Fibroblast of villous mesenchyme (primary cell): ENCODE measurements at places on chromosomes 6 and 20. TPM values are rescaled to one million over a fixed set of nuclear protein-coding genes. Genes with fewer than 3 reads are reported as not detected.

Gene TGM2
- 1,041 and 2,020 TPM in 2 replicates for total RNA-seq

Gene HNF4A
- total RNA-seq, result not detected in 2 replicates

Gene TMEM181
- total RNA-seq, result 35.1 and 58.3 TPM in 2 replicates

Gene HAO1
- total RNA-seq, result not detected in 2 replicates

Gene SPAG4
- total RNA-seq, result 5.6 and 8.1 TPM in 2 replicates

- peak; percentile 73 for DNase-seq
These were observed 558 bp downstream of the XKR7 start for GRCh38 chr20:31968291-31969126.

- DNase-seq, result no peak
These were observed 131.9 kb upstream of the SYNDIG1 start for GRCh38 chr20:24337551-24337950.

- no peak for DNase-seq
These were observed 156.9 kb upstream of the BEND3 start for GRCh38 chr6:107272246-107272645.

DNA sequence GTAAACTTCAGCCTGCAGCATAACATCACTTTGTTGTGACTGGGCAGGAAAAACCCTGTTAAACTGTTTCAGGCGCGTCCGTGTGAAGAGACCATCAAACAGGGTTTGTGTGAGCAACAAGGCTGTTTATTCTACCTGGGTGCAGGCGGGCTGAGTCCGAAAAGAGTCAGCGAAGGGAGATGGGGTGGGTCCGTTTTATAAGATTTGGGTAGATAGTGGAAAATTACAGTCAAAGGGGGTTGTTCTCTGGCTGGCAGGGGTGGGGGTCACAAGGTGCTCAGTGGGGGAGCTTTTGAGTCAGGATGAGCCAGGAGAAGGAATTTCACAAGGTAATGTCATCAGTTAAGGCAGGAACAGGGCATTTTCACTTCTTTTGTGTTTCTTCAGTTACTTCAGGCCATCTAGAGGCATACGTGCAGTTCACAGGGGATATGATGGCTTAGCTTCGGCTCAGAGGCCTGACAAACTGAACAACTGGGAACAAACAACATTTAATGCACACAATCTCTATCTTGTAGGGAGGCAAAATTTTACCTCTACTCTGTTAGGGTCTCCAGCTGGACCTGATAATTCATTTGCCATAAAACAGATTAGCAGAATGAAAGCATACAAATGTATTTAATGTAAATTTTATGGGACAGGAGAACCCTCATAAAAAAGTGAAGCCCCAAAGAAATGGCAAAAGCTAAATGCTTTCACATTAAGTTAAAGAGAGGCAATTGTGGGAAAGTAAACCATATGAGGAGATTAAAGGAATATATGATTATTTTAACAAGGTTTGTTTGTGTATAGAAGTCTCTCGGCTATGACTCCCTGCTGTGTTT, 58.3 kb upstream of the HFE start:
- no peak for DNase-seq

- no peak for DNase-seq
These were observed 27.7 kb downstream of the EDN3 start for GRCh38 chr20:59328071-59328470.

- DNase-seq, result peak; percentile 16
These were observed 85.5 kb upstream of the PMEPA1 start for GRCh38 chr20:57795342-57795697.

- DNase-seq, result no peak
These were observed 18.4 kb downstream of the DLL1 start for GRCh38 chr6:170272341-170273065.

- DNase-seq, result no peak
These were observed 61.3 kb downstream of the PTPN1 start for GRCh38 chr20:50571466-50571865.

DNA sequence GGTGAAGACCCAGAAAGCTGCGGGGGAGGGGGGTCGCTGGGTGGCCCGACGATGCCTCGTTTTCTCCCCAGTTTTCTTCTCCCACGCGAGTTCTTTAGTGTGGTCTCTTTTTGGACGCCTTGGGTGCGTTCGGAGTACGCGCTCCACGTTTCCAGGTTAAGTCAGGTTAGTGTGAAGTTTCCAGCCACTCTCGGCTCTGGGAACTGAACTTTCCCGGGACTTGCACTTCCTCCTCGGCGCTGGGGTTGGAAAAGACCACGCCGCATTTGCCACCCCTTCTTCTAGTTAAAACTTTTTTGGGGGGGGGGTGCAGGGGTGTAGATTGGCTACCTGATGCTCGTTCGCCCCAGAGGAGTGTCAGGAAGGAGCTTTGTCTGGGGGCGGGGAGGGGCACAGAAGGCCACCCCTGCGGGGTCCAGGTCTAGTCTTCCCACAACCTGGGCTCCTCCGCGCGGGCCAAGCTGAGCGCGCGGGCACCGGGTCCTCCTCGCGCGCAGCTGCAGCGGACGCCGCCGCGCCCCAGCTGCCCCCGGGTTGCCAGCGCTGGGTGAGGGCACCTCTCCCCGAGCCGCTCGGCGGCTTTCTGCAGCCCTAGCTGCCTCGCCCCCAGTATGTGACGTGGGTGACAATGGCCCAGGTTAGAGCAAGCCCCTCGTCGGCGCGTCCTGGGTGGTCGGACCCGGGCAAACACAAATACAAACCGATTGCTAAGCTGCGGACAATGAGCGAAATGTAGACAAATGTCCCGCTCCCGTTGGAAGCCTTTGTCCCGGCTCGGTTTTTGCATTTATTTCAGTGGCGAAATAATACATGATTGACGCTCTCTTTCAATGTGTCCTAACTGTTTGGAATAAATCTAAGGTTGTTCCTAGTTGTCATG, 1.7 kb upstream of the NKX2-2 start:
- DNase-seq, result no peak
